ENCODE measurements at places on chromosomes 4 and X.

DNA sequence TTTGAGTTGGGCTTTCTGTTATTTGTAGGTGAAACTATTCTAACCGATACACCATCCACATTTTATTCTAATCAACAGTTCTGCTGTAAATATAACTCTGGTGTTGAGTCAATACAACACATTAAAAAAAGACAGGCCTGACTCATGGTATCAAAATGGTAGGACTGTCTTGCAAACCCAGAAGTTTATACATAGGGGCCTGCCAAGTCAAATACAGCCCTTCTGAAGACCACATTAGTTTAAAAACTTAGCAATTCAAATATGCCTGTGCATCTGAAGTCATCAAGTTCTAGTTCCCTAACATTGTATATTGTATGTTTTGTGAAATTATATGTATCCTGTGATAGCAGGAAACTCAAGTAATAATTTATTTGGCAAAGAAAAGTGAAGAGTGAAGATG, 24.4 kb upstream of the PDE5A start:
- DNase-seq: no peak

DNA sequence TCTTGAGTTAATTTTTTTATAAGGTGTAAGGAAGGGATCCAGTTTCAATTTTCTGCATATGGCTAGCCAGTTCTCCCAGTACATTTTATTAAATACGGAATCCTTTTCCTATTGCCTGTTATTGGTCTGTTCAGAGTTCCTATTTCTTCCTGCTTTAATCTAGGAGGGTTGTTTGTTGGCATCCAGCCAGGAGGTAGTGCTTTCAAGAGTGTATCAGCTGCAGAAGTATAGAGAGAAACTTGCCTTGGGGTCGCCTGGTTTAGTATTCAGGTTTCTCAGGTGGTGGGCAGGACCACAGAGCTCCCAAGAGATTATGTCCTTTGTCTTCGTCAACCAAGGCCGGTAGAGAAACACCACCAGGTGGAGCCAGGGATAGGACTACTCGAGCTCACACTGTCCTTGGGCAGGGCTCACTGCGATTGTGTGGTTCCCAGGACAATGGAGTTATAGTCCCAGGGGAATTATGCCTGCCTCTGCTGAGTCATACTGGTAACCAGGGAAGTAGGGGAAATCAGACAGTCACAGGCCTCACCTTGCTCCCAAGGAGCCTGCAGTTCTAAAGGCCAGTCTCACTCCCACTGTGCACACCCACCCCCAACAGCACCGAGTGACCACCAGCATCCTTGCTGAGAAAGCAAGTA, 168.1 kb downstream of the VSIG4 start:
- DNase-seq: no peak

DNA sequence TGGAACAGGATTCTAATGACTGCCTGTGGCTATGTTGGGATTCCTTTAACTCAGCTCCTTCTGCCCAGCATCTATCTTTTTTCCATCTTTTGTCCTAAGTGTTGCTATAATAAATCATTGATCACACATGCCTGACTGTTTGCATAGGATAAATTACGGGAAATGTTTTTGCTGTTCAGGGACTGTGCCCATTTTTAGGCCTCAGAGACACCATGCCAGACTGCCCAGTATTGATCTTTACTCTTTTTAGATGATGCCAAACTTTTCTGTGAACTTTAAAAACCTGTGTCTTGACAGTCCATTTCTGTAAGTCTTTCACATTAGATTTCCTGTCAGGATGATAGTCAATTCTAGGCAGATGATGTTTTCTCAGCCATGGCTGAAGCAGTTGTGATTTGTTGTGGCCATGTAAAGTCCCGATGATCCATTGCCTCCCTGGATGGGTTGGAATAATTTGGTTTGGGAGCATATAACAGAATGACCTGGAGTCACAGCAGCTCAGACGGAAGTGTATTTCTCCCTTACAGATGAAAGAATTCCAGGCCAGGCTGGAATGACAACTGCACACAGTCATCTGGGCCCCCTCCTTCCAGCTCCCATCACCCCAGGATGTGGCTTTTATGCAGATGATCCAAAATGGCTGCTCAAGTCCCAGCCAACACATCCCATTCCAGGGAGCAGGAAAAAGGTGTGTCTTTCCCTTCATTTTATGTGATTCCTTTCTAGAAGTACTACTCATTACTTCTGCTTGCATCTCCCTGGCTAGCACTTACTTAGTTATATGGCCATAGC, 3.4 kb downstream of the HTT-AS start:
- DNase-seq: no peak

- DNase-seq: no peak
Measured at GRCh38 chr4:161256716-161257115, 907.1 kb downstream of the FSTL5 start.

- DNase-seq: peak; percentile 89
Measured at GRCh38 chrX:69615779-69616456, at the start of gene EDA. EDA (plus strand) TSS chrX:69616113.

GRCh38 chr4:84751707-84752106, 168.8 kb downstream of the CDS1 start:
- no peak for DNase-seq

- DNase-seq: no peak
Measured at GRCh38 chr4:185950891-185951290, 118.1 kb upstream of the TLR3 start.

GRCh38 chrX:130828641-130829040, 74.4 kb downstream of the ENOX2 start:
- DNase-seq: no peak

- no peak for DNase-seq
Measured at GRCh38 chr4:85499573-85499972, 24.6 kb downstream of the ARHGAP24 start.

DNA sequence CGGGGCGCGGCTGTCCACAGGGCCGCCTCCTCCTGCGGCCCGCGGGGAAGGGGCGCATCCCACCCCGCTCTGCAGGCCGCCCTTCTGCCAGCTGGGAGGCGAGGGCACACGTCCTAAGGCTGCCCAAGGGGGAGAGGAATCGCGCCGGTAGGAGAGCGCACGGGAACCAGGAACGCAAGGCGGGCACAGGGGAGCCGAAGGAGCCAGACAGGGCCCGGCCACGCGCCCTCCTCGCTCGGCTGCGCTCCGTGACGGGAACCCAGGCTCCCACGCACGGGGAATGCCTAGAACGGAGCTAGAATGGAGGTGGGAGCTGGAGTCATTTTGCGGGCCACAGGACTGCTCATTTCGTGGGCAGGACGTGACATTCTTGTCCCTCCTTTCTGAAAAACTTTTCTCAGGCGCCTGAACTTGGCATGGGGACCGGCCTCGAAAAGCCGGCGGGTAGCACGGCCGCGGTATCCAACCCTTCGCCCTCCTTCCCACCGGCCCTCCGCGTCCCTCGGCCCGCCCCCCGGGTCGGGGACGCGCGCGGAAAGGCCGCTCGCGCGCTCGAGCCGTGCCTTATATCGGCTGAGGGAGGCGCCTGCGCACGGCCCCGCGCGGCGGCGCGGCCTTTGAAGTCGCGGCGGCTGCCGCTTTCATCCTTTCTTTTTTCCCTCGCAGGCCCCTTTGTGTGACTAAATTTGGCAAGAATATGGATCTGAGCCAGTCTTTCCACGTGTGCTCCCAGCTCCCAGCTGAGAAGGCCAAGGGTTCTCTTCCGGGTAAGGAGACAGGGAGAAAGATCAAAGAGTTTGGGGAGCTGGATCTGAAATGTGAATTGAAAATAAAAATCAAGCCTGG, 4.2 kb upstream of the LEF1 start:
- no peak for DNase-seq

DNA sequence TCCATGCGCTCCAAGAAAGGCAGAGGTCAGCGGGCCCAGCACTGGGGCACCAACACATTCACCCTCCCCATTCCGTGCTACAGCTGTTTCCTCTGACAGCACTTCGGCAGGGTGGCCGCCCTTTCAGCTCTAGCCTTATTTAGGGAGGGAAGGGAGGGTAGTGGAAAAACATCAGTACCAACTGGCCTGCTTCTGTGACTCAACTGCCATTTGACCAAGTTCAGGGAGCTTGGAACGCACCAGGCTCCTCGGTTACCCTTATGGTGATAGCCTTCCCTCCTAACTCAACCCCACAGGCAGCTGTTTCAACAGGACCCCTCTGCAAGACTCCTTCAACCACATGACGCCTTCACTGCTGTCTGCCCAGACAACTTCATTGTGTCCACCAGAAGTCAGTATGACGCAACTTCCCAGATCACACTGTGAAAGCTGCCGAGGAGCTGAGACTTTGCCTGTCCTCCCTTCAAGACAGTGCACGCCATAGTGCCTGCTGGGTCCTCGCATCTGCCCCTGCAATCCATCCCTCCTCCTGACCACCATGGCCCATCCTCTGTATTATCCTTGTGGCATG, 132.2 kb downstream of the AFAP1 start:
- no peak for DNase-seq

- DNase-seq: no peak
Measured at GRCh38 chrX:123899701-123900100, 39.8 kb downstream of the XIAP start.

- DNase-seq: no peak
Measured at GRCh38 chrX:96984538-96984937, 100.8 kb downstream of the RPA4 start.

GRCh38 chr4:14716691-14717090, 285.6 kb upstream of the CPEB2 start:
- peak; percentile 50 for DNase-seq

- DNase-seq: no peak
Measured at GRCh38 chr4:15948826-15949225, 10.3 kb upstream of the FGFBP1 start.

GRCh38 chrX:53133400-53133799, 39.5 kb downstream of the KANTR start:
- DNase-seq: no peak

GRCh38 chrX:40483502-40483901, 97.3 kb upstream of the ATP6AP2 start:
- DNase-seq: no peak

- no peak for DNase-seq
Measured at GRCh38 chr4:94561249-94562024, 109.7 kb downstream of the PDLIM5 start.

DNA sequence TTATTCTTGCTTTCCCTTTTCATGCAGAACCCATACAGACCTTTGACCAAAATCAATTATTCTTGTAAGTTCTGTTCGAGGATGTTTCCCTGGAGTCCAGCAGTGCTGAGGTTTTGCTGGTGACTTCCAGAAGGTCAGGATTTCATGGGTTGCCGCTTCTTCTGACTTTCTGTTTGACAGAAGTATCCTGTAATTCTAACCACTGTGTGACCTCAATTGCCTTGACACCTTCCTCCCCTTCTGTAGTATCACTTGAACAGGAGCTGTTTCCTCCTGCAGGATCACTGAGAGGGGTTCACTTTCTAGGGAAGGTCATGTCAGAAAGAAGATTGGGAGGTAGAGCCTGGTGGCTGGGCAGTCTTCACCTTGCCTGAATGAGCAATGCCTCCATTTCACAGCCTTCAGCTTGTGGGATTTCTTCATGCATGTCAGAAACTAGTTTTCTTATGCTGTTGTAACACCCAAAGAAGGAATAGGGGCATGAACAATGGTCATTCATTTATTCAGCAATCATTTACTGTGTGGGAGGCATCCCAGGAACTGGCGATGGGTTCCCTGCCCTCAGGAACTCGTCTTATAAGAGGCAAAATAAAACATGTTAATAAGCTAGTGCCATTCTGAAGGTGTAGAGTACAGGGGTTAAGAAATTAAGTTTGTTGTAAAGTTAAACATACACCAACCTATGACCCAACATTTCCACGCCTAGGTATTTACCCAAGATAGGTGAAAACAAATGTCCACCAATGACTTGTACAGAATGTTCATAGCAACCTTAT, 205.9 kb downstream of the SOWAHB start:
- DNase-seq: no peak

DNA sequence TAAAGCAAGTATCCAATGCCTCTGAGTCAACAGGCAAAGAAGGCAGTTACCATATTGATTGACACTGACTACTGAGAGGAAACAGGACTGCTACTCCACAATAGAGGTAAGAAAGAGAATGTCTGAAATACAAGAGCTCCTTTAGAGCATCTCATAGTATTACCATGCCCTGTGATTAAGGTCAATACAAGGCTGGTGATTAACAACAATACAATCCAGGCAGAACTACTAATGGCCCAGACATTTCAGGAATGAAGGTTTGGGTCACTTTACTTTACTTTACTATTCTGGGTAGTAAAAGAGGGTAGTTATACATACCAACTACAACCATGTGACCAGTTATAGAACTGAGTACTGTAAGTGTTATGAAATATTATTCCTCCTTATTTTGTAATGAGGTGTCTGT, 44.5 kb downstream of the BRWD3 start:
- no peak for DNase-seq

- DNase-seq: peak; percentile 13
Measured at GRCh38 chrX:7247346-7247745, 99.4 kb upstream of the PUDP start.

GRCh38 chrX:56765811-56766553, 36.9 kb downstream of the NBDY start:
- DNase-seq: no peak

DNA sequence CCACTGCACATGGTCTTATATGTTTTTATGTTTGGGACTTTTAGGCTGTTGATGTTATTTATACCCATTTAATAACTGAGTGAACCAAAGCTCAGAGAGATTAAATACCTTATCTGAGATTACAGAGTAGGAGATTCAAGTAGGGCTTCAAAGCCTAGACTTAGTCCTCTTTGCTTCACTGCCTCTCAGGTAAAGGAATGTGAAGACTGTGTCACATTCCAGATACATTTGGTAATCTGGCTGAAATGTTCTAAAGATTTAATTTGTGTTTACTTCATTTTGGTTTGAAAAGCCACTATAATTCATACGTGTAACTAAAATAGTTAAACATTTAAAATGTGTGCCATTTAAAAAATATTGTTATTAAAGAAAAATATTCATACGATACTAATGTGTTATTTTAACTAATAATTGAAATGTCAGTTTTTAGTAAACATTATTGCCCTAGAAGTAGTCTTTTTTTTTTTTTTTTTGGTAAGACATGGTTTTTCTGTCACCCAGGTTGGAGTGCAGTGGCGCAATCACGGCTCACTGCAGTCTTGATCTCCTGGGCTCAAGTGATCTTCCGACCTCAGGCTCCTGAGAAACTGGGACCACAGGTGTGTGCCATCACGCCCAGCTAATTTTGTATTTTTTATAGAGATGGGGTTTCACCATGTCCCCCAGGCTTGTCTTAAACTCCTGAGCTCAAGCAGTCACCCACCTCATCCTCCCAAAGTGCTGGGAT, 54.3 kb downstream of the WWC2 start:
- no peak for DNase-seq

DNA sequence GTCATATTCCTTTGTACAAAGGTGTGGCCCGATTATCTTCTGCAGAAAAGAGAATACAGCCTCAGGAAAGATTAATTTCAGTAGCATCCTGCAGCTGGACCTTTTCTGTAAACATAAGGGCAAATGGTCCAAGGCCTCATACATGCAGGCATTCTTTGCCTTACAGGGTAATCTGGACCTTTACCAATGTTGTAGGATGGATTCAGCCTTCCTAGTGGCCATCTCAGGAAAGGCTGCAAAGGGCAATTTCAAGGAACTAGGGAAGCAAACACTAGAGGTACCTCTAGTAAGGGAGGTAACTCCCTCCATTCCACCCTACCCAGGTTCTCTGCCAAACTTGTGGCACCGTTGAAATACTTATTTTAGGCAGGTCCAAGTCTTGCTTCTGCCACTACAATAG, 43.0 kb downstream of the UGT2B28 start:
- DNase-seq: no peak

Measured in head of caudate nucleus (tissue), 42 donors.